ENCODE measurements at places on chromosomes 7 and 10.
A peak's percentile ranks its signal among the peaks of the same experiment; 100 is the strongest.

GRCh38 chr10:76430061-76430645 is 998.7 kb downstream of the LRMDA start:
- DNase-seq: no peak

DNA sequence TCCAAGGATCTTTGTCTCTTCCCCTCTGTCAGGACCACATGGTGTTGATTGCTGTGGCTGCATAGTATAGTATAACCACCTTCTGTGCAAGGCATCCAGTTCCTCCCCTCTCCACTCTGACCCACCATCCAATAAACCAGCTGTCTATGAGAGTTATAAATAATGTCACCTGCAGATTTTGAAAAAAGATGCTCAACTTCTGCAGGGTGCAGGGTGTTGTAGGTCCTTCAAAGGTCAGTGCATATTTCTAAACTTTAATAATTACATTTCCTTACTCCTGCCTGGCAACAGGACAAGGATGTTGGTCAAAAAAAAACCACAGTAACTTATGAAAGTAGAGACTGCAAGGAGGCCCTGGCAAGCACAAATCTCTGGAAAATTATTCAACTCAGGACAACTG is 166.2 kb downstream of the PKD1L1 start:
- no peak for DNase-seq

DNA sequence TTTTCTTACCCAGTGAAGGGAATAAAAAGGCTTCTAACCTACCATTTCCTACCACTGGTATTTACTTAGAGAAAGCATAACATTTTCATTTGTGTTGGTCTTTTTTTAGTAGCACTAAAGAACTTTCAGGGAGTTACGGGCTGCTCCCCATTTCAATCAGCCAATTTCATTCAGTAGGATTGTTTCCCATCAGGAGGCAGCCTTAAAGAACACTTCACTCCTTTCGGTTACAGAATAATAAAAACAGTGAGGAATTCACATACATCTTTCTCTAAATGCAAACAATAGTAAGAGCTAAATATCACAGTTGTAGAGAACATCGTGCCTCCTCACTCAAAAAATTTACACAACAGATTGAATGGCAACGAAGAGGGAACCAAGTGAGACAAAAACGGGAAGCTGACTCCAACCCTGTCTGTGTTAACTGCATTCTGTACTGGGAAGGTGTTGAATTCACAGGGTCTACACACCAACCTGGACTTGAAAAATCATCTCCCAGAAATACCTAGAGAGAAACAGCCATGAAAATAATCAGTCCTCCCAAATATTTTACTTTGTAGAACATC is 55.5 kb upstream of the ABLIM1 start:
- DNase-seq: no peak

DNA sequence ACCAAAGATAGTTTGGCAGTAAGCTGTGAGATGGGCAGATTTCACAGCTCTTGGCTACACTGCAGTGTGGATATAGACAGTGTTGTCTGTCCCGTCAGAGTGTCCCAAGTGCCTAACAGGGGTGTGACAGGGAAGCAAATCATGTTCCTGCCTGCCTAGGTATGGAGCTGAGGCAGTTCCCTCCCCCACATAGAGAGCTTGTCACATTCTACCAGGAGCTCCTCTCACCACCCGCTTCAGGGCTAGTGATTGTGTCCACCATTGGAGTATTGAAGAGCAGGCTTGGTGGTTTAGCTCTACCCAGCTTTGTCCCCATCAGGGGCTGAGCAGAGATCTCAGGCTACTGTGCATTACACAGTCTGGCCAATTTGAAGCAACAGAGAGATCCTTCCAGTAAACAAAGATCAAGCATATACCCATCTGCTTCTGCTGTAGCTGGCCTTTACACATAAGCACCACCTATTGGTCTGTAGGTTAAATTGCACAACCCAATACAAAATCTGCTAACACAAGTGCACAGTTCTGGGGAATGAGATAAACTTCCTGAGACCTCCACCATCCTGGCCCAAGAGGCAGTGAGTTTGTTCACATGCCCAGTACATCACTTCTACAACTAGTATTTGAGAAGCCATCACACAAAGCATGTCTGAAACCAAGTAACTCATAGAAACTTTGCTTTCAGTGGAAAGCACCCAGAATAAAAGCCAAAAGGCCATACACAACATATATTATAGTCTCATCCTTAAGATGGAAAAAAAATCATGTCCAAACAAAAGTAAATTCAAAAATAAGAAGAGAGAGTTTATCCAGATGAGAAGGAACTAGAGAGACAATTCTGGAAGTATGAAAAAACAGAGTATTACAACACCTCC is 67.3 kb downstream of the GLCCI1 start:
- no peak for DNase-seq

- DNase-seq: peak; percentile 63
Observed at GRCh38 chr10:45418849-45419675, 45.0 kb downstream of the ALOX5 start.

GRCh38 chr7:40499718-40500117 is 364.9 kb downstream of the SUGCT start:
- DNase-seq: no peak

GRCh38 chr10:122911889-122912484 is 1.6 kb downstream of the FAM24A start:
- no peak for DNase-seq

DNA sequence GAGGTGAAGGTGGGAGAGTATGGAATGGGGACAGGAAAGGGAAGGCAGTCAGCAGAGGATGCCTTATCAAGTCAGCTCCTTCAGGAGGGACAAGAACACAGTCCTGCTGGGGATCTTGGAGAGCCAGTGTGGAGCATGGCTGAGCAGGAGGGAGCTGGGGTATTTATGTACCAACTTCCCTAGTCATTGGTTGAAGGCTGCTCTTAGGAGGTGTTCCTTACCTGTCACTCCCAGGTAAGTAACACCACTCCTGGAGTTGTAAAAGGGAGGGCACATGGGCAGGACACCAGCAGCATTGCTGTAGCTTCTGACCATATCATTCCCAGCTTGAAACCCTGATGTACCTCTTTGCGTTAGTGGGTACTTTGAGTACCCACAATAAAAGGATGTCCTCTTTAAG is 29.8 kb downstream of the SLC29A3 start:
- DNase-seq: no peak

GRCh38 chr7:23136216-23136615 is 30.6 kb downstream of the KLHL7 start:
- DNase-seq: no peak

GRCh38 chr10:90579602-90580242 is 278.1 kb downstream of the HTR7 start:
- no peak for DNase-seq

DNA sequence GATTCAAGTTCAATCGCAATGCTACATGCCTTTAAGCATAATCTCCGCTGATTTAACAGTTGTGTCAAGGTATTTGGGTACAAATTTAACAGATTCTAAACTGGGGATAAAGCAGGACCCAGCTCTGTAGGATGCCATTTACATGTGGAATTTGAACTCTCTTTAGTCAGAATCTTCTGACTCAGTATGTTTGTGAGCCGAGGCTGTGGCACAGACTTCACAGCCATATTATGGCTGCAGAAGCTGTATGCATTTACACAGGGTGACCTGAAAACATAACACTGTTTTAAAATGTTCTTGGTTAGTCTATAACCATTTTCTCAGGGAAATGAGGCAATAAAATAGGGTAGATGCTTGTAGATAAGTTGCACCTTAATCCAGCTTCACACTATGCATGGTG is 8.7 kb downstream of the PDLIM1 start:
- no peak for DNase-seq

DNA sequence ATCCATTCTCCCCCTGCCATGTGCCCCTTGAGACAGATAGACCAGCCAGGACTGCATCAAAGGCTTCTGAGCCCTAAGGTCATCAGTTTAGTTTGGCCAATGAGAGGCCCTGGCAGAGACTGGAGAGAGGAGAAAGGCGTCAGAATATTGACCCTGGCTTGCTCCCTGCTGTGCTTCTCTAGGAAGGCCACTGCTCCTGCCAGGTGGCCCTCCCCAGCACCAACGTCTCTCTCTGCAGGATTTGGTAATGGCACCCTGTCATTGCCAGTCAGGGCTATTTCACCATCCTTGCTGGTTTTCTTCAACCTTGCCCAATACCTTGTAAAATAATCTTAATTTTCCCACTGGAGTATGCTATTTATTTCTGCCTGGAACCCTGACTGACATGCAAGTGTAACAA is 38.8 kb upstream of the ZRANB1 start:
- DNase-seq: peak; percentile 38

DNA sequence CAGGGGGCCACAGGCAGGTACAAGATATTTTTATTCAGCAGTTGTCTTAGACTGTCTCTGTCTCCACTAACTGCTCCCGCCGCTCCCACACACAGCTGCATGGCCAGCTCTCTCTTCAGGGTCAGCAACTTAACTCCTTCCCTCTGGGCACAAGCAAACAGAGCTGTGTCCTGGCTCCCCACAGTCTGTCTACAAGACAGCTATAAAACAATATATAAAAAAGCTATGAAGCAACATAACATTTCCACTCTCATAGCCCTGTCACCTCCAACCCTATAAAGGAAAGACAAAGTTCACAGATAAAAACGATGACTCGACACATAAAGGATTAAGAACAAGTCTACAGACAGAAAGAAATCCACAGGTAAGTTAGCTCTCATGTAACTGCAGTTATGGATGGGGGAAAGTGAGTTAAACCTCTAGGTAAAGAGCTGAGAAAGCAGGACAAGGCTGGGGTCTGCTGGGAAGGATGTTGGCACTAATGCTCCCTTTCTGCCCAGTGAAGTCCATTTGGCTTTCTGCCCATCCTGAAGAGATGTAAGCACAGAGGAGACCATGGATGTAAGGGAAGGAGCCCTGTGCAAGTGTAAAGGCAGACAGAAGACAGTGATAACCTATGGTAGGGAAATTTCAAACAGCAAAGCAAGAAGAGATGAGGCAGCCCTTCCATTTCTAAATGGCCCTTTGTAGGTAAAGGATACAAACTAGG is 27.0 kb downstream of the RAPGEF5 start:
- DNase-seq: no peak

- DNase-seq: no peak
Observed at GRCh38 chr7:143979998-143980397, 20.1 kb upstream of the OR6B1 start.

DNA sequence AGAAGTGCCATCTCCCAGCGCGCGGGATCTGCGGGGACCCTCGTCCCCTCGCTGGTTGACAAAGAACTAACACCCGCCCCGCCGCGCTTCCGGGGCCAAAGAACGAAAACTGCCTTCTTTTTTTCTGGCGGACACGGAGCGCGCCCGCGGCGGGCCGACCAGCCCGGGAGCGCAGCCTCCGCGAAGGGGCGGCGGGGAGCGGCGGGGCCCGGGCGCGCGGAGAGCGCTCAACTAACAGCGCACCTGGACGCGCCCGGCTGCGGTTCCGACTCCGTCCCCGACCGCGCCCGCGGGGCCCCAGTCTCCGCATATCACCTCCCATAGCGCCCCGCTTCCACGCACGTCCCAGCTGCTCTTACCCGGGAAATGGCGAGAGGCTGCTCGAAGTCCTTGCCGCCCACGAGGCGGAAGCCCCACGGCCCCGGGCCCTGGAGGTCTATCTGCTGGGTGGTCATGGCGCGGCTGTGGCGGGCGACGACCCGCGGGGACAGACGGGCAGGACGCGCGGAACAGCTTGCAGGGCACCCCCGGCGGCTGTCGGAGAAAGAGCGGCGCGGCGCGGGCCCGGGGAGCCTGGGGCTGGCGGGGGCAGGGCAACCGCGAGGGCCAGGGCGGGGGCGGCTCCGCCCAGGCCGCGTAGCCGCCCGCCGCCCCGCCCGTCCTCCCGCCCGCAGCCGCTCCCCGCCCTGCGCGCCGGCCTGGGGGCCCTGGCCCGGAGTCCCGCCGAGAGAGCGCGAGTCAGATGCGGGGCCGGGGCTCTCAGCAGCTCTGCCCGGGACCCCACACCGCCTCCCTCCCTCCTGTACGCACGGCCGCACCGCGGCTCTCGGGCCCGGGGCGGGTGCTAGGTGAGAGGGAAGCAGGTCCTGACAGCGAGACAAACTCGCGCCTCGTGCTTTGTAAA is at the start of gene PDLIM1:
TSS of gene PDLIM1 (minus strand) at position 543 of the 904 bp plus-strand sequence. CDS start at position 455, 88 bp downstream.
- peak; percentile 41 for DNase-seq

GRCh38 chr7:40418448-40418847 is 283.6 kb downstream of the SUGCT start:
- DNase-seq: no peak

DNA sequence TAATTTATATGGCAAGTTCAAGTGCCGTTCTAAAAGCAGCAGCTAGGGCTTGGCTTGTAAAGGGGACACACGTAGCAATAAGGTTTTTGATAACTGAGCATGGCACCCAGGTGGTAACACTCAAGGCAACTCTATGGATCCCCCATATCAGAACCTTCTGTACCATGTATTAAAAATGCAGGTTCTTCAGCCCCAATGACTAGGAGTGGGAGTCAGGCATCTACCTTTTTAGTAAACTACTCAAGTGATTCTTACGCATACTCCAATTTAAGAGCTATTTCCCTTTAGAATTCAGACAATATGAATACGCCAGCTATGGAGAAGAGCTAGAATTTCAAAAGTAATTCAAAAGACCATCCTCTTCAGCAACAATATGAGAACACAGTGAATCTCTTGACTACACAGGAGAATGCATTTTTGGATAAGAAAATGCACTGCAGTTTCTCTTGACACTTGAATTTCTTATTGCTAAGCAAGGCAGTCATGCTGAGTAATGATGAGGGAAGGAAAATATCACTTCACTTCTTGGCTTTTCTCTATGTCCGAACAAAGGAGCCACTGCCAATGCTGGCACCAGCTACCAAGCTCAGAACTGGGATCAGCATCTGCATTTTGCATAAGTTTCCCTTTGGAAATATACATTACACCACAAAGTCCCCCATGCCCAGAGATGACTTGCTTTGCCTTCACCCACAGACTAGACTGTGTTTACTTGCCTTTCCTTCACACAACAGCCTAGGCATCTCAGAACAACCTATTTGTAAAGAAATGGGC is 53.5 kb downstream of the ABLIM1 start:
- DNase-seq: no peak

DNA sequence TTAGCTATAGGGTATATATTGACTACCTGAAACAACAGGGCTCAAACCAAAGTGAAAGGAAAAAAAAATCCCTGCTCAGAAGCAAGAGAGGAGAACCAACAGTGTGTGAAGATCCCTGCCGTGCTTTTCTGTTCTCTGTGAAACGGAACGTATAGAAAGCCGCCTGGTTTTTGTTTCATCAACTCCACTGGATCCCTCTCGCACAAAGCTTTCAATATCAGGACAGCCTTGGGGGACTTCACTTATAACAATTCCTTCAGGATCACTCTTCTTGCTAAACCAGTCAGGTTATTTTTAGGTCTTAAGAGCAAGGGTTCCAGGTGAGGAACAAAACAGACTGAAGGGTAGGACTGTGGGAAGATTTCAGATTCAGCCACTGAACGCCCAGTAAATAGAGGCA is 151.1 kb upstream of the CACNA2D1 start:
- DNase-seq: no peak

DNA sequence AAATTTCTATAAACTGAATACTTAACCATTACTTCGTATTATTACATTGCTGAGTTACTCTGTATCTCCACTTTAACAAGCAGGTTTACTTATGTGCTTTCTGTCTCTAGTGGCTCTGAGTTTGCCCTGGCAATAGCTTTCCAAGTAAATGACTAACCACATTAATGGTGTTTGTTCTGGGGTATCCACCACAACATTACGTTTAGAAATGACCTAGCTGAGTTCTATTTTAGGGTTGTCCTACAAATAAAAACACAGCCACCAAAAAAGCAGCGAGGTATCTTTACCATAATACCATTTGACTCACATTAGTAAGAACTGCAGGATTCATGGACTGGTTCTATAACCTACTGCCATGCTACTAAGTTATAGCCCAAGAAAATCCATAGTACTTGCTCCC is 83.1 kb downstream of the HIBADH start:
- no peak for DNase-seq
